ENCODE measurements at places on chromosomes 7 and 10.

DNA sequence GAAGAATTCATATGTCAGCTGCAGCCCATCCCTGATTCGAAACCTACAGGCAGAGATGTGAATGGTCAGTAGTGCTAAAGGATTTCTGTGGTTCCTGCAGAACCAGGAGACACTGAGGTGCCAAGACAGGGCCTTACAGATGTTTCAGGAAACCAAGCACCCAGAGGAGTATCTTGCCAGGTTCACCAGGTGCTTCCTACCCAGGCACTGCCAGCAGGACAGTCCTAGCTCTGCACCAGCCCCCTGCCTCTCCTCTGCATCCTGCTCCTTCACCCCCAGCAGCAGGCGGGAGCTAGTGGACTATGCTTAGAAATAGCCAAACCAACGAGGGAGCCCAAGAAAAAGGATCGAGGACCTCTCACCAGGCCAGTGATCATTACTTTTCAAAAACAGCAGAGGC, 4.2 kb upstream of the IKZF1 start:
- DNase-seq, result no peak

DNA sequence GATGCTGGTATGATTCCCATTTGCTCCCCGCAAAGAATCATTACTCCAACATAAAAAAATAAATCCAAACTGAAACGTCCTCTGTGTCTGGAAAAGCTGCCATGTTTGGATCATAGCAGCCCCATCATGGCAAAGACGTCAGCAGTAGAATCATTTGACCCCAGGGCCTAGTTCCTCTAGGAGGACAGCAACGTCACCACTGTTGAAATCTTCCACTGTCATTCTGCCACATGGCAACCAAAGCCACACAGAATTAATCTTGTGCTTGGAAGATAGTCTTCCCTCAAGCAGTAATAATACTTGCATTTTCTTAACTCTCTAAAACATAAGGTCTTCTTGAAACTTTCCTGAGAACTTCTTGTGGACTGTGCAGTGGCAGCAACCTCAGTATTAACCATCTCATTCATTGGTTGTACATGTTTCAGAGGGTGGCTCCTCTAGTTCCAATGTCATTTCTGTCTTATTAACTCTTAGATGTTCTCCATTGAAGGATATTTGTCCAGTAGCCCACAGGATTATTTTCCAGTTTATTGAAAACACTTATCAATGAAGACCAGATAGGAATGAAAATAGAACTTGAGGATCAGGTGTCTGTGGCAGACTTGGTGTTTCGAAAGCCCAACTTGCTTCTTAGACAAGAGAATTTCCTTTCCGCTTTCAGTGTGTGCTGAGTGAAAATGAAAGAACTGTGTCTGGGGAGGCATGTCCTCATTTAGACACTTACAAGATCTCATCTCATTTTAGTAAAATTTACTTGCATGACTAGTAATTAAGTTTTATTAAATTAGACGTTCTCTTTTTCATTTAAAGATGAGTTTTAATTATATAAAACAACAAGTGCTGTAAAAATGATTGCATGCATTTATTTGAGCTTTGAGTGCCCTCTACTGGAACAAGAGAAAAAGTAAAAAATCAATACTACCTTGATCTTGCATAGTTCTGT, 28.9 kb upstream of the INHBA start:
- DNase-seq, result no peak

DNA sequence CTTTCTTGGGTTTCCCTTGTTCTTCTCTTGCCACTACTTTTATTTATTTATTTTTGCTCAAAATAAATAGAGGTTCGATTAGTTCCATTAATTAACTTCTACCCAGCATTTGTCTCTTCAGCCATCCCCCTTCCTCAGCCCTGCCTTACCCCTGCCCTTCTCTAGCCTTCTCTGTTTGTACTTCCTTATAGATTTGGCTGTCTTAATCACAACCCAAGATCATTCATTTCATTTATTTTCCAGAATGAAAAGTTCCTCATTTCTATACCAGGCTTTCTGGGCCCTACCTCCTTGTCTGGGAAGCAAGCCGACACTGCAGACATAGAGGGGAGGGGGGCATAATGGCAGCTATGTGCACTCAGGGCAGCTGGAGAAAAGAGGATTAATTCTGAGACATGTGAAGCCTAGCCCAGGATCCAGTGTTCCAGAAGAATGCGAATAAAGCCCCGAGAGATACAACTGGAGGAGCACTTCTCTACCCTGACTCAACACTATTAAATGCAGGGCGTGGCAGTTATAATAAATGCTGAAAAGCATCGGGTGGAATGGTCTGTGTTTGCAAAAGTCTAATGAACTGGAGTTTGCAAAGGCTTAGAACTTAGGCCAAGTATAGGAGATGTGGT, 6.4 kb upstream of the PDCD4 start:
- DNase-seq, result no peak

DNA sequence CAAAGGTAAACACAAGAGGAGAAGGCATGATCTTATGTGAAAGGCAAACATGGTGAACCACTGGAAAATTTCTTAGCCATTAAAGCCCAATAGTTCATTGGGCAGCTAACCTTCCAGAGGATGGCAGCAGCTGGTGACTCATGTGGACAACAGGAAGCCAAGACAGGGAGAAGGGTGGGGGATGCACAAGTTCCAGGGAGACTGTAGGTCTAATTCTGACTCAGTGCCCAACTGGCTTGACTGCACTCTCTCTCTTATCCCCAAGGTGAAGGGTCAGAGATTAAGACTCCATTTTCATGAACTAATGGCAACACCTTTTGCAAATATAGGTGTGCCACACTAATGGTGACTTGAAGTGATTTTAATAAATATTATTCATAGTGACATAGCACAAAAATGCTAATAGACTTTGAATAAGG, 47.9 kb upstream of the SLC35B4 start:
- no peak for DNase-seq

DNA sequence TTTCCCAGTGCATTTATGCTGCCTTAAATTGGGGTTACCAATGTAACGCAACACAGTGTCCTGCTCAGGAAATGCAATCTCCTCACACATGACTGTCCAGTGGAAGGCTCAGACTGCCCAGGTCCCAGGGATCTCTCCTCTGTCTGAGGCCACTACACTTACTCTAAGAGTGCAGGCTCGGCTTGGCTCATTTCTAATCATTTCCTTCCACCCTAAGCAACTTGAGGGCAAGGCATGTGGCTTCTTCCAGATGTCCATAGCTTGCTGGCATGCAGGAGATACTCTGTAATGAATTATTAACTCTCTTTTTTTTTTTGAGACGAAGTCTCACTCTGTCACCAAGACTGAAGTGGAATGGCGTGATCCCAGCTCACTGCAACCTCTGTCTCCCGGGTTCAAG, 23.7 kb downstream of the PLAC9 start:
- DNase-seq, result no peak

DNA sequence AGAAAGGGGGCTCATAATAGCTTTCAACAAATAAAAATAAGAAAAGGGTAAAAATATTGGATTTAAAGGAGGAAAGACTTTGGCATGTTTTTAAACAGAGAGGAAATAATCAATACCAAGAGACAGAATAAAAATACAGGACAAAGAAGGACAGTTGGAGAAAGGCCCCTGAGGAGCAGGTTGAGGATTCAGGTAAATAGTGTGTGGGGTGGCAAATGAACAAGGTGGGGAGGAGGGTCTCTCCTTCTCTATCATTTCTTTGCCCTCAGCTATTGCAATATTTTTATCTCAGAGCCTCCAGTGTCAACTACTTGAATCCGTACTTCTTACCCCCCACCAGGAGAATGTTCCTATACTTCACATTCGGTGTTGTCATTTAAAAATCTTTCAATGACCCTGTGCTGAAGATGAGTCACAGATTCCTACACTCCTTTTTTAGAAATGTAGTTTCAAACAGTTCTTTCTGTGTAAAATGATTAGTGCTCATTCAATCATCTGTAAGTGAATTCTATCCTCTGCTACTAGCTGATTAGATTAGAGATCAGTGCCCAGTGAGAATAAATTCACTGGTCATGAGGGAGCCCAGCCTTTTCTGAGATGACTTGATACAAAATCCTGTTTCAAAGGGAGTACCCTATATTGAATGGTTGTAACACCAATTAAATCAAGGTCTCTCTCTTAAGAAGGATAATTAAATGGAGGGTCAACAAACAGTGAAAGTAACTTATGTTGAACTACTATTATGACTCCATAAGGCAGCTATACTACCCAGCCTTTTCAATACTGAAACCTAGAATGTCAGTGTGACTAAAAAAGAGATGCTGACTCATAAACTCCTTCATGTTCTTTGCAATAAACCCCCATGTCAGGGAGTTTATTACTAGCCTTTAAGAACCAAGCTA, 50.4 kb upstream of the WNT16 start:
- no peak for DNase-seq

DNA sequence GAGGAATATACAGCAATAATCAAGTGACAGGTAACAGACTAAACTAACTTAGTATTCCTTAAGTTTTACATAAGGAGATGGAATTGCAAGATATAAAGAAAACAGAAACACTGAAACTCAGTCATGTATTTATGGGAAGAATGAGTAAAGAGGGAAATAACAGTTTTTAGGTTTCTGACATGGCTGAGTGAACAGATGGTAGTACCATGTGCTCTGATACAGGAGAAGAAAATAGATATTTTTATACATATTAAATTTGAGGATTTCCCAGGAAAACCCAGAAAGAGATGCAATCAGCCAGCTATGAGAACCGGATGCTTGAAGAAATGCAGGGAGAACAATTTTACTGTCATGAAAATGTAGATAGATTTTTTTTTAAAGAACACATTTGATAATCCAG, 669.5 kb upstream of the GRM3 start:
- DNase-seq, result no peak

DNA sequence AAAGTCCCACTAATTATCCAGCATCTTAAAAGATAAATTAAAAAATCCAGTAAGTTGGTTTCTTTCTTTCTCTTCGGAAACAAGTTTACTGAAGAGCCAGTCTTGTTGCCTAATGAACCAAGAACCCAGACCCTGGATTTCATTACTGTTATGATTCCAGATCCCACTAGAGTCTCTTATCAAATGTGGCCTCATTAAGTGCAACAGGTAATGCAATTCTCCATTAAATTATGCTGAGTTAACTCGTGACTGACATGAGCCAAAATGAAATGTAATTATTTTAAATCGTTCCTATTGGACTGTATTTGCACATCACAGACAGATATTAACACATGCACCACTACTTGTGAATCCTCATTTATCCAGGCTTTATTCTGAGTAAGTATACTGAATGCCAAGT, 115.6 kb downstream of the NXPH1 start:
- no peak for DNase-seq

DNA sequence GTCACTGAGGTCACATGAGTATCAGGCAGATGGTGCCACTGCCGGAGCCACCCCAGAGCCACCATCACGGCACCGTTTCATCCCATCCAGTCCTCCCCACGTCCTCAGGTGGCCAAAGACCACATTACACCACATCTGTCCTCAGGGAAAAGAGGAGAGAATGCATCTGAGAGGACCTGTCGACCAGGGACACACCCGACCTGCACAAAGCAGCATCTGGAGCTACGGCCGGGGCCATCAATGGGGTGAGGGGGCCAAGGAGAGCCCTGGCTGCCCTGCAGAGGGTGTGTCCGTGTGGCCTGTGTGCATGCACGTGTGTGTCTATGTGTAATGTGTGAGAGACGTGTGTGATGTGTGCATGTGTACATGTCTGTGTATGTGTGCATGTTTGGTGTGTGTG, 480.6 kb downstream of the DNAJB6 start:
- DNase-seq, result no peak

DNA sequence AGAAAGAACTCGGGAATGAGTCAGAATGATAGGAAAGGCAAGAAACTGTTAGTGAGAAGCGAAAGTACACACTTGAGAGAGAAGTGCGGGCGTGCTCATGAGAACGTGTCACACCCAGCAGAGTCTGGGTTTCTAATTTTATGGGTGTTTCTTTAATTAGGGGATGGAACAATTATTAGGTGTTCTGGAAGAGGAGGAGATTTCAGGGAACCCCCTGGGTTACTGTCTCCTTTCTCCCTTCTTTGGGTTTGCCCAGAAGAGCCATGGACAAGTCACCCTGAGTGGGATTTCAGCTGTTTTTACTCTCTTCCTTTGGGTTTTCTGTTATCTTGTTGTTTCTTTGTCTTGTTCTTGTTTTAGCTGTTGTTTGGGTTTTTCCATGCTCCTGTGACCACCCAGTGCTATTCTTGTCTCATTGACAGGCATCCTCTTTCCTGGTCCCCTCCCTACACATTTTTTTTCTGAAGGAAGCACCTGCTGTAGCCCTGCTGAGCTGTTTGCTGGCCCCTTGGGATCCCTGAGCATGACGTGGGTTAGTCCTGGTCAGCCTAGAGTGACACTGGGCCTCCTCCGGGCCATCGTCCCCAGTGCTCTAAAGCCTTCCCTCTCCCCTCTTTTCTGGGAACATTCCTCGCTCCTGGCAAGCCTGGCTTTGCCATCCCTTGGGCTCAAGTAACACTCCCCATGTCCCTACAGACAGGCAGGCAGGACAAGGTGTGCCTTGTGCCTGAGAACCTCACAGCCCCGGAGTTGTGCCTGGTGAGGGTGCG, 3.5 kb downstream of the SH2D4B start:
- no peak for DNase-seq

GRCh38 chr10:132429281-132430230, 32.6 kb downstream of the PWWP2B start:
- DNase-seq, result peak; percentile 37

- DNase-seq, result no peak
Measured at GRCh38 chr7:958221-959200, 4.0 kb upstream of the ADAP1 start.

DNA sequence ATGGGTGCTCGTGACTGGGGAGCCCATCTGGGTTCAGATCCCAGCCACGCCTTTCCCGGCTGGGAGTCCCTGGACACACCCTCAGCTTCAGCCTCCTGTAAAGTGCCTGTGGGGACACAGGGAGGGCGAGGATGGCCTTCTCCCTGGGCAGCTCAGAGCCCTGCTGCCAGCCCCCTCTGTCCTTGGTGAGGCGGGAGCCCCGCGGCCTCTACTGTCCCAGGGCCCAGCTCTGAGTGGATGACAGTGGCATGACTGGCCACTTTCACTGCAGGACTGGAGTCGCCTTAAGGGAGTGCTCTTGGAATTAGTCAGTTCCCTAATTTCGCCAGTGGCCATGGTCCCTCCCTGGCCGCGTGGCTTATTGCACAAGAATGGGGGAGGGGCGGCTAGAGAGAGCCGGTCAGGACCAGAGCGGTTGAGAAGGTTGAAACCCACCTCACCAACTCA, 4.6 kb downstream of the BRI3 start:
- DNase-seq, result no peak

- DNase-seq, result no peak
Measured at GRCh38 chr7:25998499-25998898, 153.5 kb upstream of the NFE2L3 start.

Data from frontal cortex (tissue), 4 donors.